ENCODE measurements at places on chromosomes 7 and 10.

GRCh38 chr7:47327698-47328391, 254.1 kb downstream of the TNS3 start:
- no peak for DNase-seq

- DNase-seq: no peak
These were observed 71.8 kb downstream of the SGCE start for GRCh38 chr7:94584113-94584512.

- no peak for DNase-seq
These were observed 226.2 kb downstream of the PTPRN2 start for GRCh38 chr7:158361326-158361946.

GRCh38 chr7:22137466-22137865, 191.8 kb upstream of the CDCA7L start:
- DNase-seq: no peak

- no peak for DNase-seq
These were observed 30.2 kb downstream of the ASNS start for GRCh38 chr7:97842006-97842405.

DNA sequence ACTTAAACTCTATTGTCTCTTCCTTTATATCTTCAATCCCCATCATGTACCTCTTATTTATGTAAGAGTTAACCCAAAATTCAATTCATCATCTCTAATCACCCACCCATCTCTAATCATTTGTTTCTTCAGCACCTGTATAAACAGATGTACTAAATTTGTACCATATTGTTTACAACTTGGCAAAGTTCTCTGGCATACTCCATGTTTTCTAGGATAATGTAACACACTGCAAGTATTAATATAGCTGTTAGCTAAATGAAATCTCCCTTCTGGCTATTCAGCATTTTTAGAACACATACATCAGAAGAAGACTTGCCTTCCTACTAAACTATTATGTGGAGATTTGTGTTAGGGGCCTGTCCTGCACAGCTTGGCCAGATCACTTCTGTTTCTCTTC, 33.1 kb downstream of the MALSU1 start:
- DNase-seq: no peak

DNA sequence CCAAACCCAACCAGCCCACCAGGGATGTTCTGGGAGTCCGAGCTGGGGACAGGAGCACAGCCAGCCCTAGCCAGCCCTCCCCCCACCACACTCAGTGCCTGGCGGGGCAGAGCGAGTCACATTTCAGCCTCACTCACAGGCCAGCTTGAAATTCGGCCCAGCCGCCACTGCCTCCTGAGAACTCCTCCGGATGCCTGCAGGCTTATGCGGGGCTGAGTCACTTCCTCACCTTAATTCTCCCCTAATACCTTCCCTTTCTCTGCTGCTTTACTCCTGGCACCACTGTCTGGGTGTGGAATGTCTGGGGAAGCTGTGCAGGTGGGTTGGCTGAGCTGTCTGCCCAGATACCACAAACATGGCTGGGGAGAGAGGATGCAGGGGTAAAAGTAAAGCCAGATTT, 22.6 kb upstream of the DLG5 start:
- no peak for DNase-seq

GRCh38 chr10:61798713-61799112, 102.8 kb upstream of the ARID5B start:
- DNase-seq: no peak

- no peak for DNase-seq
These were observed 103.0 kb upstream of the CARD11 start for GRCh38 chr7:3146571-3147226.

DNA sequence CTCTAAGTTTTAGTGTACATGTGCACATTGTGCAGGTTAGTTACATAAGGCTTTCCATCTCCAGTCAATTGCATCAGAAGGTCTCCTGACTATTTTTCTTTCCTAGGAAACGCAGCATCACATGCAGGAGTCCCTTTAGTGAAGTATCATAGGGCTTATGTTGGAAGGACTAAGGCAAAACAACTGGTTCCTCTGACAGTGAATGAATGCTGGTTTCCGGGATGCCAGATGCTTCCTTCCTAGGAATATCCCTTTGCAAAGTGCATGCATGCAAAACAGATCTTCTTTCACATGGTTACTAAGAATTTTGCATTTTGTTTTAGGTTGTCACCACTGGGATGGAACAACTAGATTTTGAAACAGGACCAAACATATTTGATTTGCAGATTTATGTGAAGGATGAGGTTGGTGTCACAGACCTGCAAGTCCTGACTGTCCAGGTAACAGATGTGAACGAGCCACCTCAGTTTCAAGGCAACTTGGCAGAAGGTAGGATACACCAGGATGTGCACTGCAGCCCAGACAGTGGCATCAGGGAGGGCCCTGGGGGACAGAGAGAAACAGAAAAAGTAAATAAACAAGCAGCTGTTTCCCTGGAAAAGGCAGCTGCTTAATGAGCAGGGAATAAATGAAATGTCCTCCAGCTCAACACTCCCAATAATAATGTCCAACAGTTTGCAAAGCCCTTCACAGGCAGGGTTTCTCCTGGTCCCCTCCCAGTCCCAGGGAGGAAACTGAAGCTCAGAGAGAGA, 17.8 kb downstream of the CDHR3 start:
- no peak for DNase-seq

GRCh38 chr7:26343320-26343832, 51.7 kb downstream of the SNX10 start:
- no peak for DNase-seq

- no peak for DNase-seq
These were observed 115.5 kb upstream of the ZNF438 start for GRCh38 chr10:31147210-31147608.
